ENCODE measurements at places on chromosomes 7 and 10.

- DNase-seq: no peak
These were observed 23.9 kb upstream of the CALN1 start for GRCh38 chr7:72435925-72436480.

DNA sequence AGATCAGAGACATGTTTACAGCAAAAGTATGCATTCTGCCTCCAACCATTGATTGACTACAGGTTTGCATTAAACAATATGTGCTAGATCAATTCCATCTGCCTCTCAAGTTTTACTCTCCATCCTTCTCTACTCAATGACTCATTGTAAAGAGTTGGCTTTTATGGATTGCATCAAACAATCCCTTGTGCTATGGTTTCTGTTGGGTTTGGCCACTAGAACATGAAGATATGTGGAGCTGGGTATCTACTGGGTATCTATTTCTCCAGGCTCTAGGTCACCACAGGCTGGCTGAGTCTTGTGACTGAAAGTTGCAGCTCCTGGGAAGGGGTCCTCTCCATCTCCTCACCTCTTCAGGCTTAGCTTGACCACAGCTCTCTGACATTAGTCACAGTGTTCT lies 204.7 kb downstream of the DGKI start:
- DNase-seq: no peak

DNA sequence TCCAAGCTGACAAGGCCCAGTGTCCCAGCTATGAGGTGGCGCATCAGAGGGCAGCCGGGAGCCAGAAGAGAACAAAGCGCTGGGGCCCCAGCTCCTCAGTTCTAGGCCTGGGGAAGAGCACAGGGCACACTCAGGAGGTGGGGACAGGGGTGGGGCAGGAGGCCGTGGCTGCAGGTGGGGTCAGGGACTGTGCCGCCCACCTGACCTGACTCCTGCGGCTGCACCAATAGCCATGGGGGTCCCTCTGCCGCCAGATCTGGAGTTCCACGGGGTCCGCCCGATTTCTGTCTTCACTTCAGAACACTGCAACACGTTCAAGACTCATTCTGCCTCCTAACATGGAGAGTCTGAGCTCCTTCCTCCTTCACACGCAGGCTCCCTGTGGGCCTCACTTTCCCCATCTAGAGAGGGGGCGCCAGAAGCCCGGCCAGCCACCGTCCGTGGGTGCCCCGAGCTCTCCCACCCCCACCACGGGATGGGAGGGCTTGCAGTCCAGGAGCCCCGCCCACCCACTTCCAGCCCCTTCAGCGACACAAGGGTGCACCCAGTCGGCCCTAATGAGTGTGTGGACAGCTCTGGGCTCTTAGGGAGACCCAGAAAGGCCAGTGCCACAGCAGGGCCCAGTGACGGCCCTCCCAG lies 278.3 kb downstream of the MAD1L1 start:
- no peak for DNase-seq

GRCh38 chr10:48213047-48213446 lies 61.4 kb downstream of the FRMPD2 start:
- no peak for DNase-seq

DNA sequence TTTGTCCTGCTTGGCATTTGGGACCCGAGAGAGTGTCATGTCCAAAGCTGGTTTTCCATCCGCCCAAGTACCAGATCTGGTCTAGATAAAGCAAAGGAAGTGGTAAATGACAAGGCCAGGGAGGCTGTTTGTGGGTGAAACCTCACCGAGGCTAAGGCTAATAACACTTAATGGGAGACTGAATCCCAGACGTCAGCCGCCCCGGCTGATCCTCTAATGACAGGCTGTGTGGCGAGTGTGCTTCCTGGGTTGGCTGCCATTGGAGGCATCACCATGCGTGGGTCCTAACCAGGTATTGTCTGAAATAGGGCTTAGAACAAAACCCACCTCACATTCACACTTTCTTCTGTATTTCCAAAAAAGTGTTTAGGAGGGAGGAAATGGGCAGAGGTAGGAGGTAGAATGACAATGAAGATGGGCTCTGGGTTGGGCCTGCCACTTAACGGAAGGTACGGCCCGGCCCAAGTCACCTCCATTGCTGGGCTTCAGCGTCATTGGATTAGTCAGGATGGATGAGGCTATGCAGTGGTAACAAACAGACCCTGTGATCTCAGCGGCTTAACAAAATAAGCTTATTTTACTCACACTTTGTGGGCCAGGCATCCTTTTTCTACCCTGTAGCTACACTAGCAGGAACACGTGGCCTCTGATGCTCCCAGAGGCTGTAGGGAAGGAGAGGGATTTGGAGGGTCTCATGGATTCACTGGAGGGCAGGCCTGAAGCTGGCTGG lies 59.7 kb downstream of the PROSER2 start:
- no peak for DNase-seq

- peak; percentile 36 for DNase-seq
These were observed 12.6 kb downstream of the KLLN start for GRCh38 chr10:87850742-87851205.

GRCh38 chr7:23136216-23136615 lies 30.6 kb downstream of the KLHL7 start:
- DNase-seq: no peak

DNA sequence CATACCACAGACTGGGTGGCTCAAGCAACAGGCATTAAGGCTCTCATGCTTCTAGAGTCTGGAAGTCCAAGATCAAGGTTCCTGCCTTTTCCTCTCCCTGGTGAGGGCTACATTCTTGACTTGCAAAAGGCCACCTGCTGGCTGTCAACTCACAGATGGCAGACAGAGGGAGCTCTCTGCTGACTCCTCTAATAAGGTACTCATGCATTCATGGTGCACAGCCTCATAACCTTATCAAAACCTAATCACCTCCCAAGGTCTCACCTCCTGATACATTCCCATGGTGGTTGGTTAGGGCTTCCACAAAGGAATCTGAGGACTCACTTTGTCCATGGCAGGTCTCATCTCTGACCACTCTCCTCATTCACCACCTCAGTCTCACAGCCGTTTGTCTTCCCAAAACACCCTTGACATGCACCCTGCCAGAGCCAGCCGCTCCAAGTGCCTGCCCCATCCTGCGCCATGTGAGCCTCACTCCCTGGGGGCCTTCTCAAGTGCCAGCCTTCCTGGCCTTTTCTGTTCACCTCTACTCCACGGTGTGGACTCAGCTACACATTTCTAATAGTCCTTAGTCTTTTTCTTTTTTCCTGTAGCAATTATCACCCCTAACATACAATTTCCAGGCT lies 400.3 kb upstream of the ADARB2 start:
- no peak for DNase-seq

- DNase-seq: no peak
These were observed 243.4 kb downstream of the MGMT start for GRCh38 chr10:129710510-129710847.

DNA sequence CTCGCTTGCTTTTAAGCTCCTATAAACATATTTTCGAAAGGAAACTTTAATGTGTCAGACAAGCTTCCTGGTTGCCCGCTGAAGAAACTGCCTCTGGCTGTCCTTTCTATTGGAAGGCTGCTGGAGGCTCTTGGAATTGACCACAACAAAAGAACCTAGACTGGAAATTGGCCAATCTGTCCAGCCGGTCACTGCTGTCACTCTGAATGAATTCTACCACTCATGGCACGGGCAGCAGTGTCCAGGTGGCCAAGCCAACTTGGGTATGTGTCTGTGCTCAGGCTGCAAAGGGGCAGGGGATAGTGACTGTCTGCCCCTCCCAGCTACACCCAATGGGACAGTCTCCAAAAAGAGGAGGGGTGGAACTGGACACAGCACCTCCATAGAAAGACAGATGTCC lies 57.6 kb downstream of the CDH23 start:
- no peak for DNase-seq

GRCh38 chr10:102753718-102754117 lies 10.0 kb downstream of the WBP1L start:
- no peak for DNase-seq

- DNase-seq: no peak
These were observed 63.9 kb upstream of the PRKCQ start for GRCh38 chr10:6643962-6644361.

GRCh38 chr10:13716081-13717071 lies 129.6 kb downstream of the PRPF18 start:
- no peak for DNase-seq

DNA sequence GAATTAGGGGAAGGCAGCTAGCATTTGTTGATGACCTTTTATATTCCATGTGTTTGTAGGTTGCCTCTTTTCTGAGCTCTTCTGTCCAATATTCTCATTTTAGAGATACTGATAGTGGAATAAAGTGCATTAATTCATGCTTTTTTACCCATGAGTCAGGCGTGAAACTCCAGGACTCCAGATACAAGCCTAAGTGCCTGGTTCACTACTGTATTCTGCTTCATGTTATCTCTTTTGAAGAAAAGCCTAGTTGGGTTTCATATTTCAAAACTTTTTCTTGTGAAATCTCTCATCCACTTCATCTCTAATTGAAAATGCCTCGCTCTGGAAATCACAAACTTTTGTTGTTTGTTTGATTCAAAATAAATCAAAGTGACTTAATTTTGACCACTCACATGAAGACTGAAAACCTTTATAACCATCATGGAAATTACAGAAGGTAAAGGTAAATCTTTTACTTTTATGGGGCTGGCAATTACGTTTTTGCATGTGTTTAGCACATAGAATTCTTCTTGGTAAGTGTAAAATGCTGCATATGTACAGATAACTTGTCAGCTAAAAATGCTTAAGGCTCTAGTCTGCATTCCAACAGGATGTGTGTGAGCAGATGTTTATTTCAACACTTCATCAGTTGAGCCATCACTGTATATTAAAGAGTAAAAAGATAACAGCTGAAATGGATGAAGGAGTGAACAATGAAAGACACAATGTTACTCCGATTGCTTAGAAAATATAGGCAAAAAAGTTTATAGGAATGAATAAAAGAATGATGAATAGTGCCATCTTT lies 961.8 kb upstream of the CELF2 start:
- no peak for DNase-seq

DNA sequence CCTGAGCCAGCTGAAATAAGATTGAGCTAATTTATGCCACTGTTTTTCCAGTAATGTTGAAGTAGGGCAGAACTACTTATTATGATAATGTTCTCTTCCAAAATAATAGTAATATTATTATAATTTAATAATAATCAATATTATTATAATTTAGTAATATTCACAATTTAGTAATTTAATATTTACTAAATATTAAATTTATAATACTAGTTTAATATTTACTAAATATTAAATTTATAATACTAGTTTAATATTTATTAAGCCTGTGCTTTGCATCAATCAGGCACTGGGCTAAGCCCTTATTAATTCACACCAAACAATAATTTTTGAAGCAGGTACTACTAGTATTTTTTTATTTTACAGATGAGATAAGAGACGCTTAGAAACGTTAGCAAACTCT lies 170.1 kb downstream of the BBS9 start:
- DNase-seq: no peak

DNA sequence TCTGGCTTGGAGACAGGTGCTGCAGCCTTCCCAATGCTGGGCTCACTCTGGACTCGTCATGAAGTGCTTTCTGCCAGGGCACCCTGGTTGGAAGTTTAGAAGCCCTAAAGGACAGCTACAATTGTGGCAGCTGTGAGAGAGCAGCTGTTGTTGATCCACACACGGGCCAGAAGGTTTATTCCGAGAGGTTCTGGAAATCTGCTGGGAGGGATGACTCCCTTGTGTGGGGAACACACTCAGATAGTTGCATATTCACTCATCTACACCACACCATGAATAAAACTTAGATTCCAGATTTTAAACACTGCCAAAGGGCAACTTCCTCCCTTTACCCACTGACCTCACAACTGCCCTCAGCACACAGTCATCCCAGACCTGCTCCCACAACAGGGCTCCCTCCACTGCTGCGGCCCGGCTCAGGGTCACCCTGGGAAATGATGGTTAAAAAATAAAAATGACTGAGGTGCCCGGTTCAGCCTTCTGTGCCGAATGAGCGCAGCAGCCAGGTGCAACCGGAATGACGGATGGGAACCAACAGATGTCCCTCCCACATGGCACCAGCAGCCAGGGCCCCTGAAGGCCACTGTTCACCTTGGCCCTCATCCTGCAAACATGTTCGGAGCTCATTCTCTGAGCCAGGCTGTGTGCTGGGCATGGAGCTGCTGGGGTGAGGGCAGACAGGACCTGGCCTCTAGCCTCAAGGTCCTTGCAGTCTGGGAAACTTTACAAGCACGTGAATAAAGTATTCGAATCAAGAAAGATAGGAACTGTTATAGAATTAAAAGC lies 40.2 kb downstream of the ASB13 start:
- no peak for DNase-seq

GRCh38 chr10:111083222-111084095 lies 6.6 kb downstream of the ADRA2A start:
- no peak for DNase-seq

DNA sequence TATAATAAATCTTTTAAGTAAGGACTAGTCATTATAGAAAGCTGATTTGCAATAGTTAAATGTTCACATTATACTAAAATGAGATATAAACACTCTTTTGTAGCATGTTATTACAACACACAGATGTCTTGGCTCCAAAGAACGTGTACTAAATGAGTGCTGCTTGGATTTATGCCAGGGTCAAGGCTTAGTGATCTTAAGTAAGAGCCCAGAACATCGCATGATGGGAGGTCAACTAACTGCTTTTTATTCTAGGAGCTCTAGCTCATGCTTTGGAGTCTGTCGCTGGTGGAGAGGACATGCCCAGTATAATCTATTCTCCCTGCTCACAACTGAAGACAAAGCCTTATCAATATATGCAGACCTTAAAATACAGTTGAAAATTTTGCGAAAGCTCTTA lies 315.1 kb downstream of the BBS9 start:
- no peak for DNase-seq

- DNase-seq: no peak
These were observed 37.8 kb downstream of the RNLS start for GRCh38 chr10:88545359-88545758.

GRCh38 chr7:92584953-92585352 lies 5.2 kb downstream of the FAM133B start:
- no peak for DNase-seq

DNA sequence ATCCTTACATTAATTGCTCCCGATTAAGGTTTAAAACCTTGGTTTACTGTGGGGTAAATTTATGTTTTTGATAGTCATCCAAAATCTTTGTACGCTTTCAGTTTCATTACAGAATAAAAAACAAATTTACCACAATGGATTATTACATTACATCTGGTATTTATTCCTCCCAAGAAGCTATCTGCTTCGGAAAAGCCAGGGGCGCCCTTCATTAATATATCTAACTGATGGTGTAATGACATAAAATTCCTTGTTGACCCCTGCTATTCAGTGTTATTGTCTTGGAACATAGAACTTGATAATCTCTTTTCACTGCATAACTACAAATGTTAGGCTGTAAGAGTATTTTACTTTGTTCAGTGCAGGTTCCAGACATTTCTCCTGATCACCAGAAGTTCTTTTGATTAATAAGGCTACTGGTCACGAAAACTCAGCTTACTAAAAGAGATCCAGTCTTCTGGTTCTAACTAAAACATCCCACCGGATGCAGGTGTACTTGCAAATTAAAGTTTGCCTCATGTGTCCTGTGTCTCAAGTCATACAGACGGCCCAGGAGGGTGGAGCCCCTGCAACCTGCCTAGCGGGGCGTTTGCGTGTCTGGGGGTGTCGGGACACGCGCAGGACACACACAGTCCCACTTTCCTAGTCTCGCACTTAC lies 581 bp upstream of the GLCCI1 start:
- DNase-seq: no peak

- DNase-seq: no peak
These were observed 1.9 kb downstream of the DHX32 start for GRCh38 chr10:125878957-125879835.

Measured in activated naive CD8-positive, alpha-beta T cell treated with anti-CD3 and anti-CD28 coated beads, Interleukin-2, amount 50 U/mL, for 24 hours (primary cell).